ENCODE measurements at places on chromosomes 12 and 14.

- no peak for DNase-seq
These were observed 28.3 kb downstream of the STON2 start for GRCh38 chr14:81371802-81372201.

DNA sequence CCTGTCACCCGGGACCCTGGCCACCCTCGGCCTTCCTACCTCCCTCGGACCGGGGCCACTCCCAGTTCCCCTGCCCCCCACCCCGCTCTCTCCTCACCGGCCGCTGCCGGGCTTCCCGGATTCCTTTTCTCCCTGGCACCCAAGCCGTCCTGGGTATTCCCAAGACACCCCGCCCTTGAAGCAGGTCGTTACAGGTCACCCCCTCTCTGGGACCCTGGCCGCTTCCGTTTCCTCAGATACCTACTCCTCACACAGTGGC lies 493 bp downstream of the NUMB start:
- DNase-seq: no peak

GRCh38 chr14:64680714-64681065 lies 23.5 kb upstream of the PLEKHG3 start:
- no peak for DNase-seq

GRCh38 chr12:113165521-113166450 lies 16.3 kb downstream of the CFAP73 start:
- no peak for DNase-seq

DNA sequence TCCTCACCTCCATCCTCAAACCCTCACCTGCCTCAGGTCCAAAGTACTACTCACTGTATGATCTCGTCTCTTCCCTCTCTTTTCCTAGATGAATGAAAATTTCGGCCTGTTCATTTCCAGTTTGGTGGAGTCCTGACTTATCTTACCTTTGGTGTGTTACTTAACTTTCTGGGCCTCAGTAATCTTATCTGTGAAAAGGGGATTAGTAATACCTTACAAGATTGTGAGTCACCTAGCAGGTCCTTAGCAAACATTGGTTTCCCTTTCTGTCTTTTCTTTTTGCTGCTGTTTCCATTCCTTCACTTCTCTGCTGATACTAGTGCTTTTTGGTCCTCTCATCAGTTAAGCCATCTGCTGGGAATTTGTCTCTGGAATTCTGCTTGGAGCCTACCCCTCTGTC lies 52.8 kb downstream of the AKAP6 start:
- no peak for DNase-seq

DNA sequence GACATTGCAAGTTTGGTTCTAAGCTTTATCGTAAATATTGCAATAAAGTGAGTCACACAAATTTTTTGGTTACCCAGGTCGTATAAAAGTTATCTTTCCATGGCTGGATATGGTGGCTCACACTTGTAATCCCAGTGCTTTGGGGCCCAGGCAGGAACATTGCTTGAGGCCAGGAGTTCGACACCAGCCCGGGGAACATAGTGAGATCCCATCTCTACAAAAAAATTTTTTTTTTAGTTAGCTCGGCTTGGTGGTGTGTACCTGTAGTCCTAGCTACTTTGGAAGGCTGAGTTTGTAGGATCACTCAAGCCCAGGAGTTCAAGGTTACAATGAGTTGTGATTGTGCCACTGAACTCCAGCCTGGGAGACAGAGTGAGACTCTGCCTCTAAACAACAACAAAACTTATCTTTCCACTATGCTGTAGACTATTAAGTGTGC lies 24.4 kb downstream of the PRORP start:
- no peak for DNase-seq

DNA sequence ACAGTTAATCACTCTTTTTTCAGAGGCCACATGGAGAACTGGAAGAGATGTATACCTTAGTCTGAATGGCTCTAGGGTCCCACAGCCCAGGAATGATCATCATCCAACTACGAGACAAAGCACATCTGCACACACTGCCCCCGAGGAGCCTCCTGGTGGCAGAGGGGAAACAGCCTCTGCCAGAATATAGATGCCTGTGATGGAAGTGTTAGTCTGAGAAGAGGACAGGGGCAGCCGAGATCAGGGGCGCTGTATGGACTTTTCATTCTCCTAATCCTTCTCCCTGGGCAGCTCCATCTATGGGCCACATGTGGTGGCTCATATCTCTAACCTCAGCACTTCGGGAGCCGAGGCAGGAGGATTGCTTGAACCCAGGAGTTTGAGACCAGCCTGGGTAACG lies 82.8 kb upstream of the CAPRIN2 start:
- no peak for DNase-seq

DNA sequence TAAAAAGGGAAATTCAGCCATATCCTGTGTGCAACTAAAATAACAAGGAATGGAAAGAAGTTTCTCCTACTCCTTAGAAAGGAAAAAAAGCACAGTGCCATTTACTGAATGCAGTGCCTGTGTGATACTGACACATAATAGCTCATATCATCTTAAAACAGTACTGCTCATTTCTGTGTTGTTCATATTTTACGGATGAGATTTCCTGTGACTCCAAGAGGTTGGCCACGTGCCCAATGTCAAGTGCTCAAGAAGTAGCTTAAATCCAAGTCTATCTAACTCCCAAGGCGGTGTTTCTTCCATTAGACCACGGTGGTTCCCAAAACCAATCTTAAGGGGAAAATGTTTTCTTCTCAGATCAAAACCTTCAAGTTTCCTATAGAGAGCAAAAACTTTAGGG lies 20.0 kb downstream of the MAP3K9 start:
- DNase-seq: no peak

DNA sequence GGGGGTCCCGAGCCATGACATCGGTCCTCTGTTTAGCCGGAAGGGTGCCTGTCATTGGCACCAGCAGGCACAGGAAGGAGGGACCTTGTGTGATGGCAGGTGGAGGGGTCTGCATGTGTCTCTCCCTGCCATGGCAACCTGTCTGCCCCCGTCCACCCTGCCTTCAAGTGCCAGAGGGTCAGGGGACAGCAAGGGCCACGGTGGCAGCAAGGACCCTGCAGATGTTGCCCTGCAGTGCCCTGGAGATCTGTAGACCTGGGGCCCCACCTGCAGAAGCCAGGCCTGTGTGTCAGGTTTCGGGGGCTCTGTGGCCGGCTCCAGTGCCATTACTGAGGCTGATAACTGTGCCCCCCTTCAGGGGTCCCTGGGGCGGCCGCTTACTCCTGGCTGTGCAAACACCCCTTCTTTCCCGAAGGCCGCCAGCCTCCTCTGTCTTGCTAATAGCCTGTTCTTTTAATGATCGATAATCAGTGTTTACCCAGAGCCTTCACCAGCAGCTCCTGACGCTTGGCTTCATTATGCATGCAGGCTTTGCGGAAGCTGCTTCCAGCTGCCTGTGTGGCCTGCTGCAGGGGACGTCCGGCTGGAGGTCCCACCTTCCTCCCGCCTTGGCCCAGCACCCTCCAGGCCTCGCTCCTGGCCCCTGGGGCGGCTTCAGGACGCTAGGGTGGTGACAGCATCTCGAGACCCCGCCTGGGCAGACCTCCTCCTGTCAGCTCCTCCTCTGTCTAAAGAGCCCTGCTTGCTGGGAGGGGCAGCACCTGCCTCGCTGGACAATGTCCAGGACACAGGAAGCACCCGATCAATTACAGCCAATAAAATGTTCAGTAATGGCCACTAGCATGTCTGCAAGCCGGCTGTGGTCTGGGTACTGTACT lies 153.0 kb downstream of the KIF26A start:
- peak; percentile 74 for DNase-seq

- DNase-seq: peak; percentile 62
These were observed 4.9 kb downstream of the CFAP73 start for GRCh38 chr12:113154351-113154973.

GRCh38 chr12:60194678-60195077 lies 598.8 kb downstream of the SLC16A7 start:
- DNase-seq: no peak

DNA sequence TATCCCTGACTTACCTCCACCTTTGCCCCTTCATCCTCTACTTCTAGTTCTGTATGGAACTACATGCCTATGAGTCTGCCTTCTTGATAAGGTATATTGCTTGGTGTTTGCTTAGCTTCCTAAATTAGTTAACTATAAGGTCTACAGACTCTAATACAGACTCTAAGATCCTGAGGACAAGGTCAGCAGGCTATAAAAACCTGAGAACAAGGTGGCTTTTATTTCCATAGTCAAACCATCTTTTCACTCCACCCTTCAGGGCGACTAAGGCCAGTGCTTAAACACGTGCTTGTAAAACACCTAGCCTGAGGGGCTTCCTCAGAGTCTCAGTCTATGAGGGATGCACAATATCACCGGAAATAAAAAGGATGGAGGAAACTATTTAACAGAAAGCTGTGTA lies 36.1 kb upstream of the COL2A1 start:
- DNase-seq: no peak

- no peak for DNase-seq
These were observed 420.1 kb downstream of the VRK1 start for GRCh38 chr14:97217111-97217885.

DNA sequence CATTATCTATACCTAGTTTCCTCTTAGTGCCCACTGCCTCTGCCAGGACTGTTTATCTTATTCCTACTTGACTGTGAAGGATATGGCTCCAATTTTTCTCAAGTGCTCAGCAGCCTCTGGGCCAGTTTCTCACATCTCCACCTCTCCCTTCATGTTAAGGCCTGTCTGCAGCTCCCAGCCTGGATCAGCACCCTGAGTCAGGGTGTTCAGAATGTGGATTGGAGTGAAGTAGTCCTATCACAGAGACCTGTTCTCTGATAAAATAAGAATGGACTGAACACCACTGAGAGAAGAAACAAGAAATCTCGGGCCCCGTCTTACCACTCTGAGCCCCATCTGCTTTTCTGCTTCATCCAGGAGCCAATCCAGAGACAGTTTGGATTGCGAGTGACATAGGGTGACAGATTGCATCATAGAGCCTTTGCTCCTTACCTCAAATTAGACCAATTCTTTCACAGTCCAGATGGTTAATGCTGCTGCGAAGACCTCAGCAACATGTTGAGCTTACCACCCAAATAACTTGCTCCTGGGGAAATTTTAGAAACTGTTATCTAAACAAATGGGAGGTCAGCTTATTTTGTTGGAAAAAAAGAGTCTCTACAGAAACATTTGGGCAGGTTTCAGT lies 473.1 kb downstream of the PDZRN4 start:
- DNase-seq: no peak

GRCh38 chr12:124323771-124324530 lies 29.1 kb downstream of the RFLNA start:
- no peak for DNase-seq

- DNase-seq: no peak
These were observed 20.9 kb downstream of the ACVR1B start for GRCh38 chr12:51972422-51972812.

DNA sequence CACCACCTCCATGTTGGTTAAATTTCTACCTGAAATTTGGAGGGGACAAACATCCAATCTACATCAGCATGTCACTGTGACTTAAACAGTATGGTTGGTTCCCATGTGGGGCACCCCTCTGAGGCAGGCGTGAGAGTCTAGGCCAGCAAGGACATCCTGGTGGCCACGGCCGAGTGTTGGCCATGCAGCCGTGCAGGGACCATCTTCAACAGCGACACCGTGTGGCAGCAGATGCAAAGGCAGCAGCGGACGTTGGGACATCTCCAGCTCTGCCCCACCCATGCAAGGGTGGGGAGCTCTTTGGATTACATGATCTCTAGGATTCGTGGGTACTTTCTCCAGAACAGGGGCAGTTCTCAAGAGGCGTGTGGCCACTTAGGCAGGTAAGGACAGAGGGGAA lies 49.8 kb downstream of the NOC4L start:
- peak; percentile 78 for DNase-seq

- DNase-seq: no peak
These were observed 127.6 kb upstream of the TRHDE start for GRCh38 chr12:72144553-72144952.

GRCh38 chr14:68937471-68938270 lies 41.4 kb downstream of the ACTN1 start:
- DNase-seq: peak; percentile 33

DNA sequence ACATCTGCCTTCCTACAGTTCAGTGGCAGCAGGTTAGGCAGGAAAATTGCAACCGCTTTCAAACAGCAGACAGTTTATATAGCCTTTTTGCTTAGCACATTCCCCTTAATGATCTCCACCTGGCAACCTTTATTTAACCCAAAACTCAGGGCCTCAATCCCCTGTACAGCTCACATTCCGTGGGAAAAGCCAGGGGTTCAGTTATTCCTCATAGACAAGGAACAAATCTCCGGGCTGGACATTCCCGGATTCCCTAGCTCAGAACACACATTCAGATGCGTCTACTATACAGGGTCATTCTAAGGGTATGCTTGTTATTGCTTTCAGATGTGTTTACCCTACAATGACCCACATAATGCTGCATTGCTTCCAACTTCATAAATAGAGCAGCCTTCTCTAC lies 73.8 kb upstream of the DCN start:
- no peak for DNase-seq

GRCh38 chr12:27252934-27253333 lies 8.8 kb downstream of the STK38L start:
- DNase-seq: no peak

DNA sequence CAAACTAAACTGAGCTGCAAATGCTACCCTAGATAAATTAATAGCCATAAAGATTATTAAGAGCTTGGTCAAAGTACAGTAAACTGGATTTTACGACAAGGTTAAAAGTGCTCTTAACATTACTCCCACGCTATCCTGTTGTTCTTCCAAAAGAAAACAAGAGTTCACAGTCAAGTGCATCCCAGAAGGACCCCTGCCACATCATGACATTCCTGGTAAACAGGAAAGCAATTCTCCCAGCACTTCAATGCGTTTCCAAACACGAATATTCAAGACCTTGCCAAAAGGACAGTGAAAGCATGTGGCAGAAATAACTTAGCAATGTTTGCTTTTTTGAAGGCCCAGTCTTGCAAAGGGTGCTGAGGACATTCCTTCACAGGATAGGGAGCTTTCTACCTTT lies 11.2 kb downstream of the SPRING1 start:
- no peak for DNase-seq

- no peak for DNase-seq
These were observed 68.8 kb upstream of the IFNG-AS1 start for GRCh38 chr12:67920413-67920812.

DNA sequence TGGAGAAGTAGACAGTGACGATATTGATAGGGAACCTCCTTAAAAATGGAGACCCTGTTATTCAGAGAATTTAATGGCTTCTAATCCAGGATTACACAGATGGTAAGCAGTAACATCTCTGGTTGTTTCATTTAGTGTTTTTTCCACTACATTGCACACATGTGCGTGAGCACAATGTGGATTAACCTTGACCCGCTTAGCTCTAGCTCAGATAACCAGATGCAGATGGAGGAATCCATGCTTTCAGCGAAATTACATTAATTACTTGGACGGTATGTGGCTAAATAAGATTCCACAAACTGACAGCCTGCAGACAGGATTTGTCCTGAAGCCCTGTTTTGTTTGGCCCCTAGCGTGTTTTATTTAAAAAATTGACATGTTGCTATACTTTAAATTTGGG lies 378.4 kb downstream of the CCDC91 start:
- DNase-seq: no peak
